Activated CD8-positive, alpha-beta T cell treated with anti-CD3 and anti-CD28 coated beads, Interleukin-2, amount 10 ng/mL, durations not matched to agents 7 days and 5 days (primary cell): ENCODE measurements at places on chromosomes 5 and 9.
A peak's percentile ranks its signal among the peaks of the same experiment; 100 is the strongest.

DNA sequence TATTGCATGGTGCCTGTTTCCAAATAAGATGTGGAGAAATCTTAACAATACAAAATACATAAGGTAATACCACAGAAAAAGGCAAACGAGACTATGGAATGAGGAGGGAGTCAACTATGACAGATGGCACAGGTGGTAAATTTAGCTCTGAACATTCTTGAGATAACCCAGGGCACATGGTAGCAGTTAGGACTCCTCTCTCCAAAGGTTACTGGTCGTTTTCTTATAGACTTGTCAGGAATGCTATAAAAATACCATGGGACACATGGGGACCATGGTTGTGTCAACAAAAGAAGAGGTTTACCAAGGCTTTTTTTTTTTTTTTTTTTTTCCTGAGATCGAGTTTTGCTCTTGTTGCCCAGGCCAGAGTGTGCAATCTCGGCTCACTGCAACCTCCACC, 209.4 kb upstream of the RFX3 start:
- no peak for DNase-seq

GRCh38 chr9:108386859-108387384, 468.9 kb downstream of the ACTL7B start:
- DNase-seq: no peak

- DNase-seq: no peak
These were observed 227.8 kb upstream of the TBCA start for GRCh38 chr5:78003919-78004318.

- DNase-seq: no peak
These were observed 30.1 kb upstream of the RAI14 start for GRCh38 chr5:34626036-34626435.

DNA sequence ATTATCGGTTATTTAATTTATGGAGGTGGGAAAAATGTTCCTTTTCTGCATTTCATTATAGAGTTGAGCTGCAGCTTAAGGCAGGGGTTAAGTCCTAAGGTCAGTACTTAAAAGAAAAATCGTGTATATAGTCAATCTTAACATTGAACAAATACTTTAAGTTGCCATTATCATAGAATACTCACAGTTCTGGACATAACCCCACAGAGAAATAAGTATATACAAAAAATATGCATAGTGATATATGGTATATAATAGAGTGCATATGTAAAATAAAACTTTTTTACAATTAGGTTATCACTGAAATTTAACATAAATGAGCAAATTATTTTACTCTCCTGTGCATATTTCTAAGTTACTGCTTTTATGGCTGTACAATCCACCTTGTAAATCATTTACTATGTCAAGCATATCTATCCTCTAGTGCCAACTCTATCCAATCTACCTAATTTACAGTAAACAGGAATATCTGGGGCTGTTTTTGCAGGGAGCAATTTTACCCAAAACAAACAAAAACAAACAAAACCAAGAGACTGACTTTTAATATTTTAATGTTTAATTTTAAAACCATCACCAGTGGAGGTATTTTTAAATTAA, 28.8 kb downstream of the TTC39B start:
- DNase-seq: no peak

DNA sequence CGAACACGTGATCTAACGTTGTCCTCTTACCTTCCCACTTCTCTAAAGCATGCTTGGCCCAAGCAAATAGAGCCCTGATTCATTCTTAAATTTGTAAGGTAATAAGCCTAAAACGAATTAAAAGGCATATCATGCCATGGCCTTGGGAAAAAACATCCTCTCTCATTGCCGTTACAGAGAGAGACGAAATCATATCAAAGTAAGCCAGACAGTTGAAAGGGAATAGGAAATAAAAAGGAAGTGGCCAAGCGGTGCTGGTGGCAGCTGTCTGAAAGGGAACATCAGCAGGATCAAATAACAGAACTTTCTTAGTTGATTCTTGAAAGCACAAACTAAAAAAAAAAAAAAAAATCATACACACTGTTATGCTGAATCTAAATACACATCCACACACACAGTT, 49.1 kb upstream of the CDH6 start:
- no peak for DNase-seq

DNA sequence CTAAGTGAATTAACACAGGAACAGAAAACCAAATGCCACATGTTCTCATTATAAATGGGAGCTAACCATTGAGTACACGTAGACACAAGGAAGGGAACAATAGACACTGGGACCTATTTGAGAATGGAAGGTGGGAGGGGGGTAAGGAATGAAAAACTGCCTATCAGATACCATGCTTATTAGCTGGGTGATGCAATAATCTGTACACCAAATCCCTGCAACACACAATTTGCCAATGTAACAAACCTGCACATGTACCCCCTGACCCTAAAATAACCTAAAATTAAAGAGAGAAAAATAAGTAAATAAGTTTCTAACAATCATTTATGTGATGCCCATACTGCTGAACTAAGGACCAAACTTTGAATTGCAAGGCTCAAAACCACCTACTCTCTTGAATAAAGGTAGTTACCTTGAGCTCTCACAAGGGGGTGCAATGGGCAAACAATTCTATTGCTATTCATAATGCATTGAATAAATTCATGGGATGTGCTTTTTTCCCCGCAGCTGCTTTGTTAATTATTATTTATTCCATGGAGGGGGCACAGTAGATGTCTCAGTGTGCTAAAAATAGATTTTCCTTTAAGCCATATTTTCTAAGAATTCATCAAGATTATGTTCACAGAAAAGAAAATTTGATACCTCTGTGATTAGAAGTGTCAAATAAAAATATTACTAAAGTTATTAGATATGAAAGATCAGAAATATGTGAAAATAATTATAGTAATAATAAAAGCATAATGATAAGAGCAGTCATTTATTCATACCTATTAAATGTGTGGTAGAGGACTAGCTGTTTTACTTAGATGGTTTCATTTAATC, 76.2 kb upstream of the PTPN3 start:
- DNase-seq: peak; percentile 44

DNA sequence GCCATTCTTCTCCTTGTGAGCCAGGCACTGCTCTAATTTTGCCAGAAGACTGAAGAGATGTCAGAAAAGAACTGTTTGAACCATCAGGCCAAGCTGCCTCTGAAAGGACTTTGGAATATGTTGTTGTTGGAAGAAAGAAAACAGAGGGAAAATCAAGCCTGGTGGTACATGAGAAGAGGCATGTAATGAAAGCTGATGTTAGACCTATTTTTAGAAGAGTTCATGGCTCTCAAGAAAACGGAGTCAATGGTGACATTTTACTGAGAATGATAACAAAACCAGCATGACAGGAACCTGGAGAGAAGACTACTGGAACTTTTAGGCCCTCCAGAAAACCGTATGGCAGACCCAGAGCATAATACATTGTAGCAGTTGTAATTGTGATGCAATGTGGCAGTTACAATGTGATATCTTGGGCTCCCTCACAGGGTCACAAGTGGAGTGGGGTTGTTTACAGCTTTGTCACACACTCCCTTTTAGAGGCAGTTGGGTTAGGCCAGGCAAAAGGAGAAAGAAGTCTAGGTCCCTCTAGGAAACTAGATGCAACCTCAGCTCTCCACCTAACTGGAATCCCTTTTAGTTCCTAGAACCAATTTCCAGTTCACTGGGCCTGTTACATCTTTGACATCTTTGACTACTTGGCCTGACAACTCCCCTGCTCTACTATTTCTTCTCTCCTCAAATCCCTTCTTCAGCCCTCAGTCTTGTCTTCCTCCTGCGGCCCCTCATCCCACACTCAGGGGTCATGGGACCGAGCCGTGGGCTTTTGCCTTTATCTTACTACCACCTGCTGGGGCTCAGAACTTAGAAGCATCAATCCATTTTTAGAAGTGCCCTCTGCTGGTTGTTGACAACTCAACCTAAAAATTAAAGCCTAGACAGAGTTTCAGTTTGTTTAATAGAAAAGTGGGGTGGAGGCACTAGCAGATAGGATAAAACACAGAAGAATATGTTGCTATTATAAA, 61.2 kb upstream of the JAK2 start:
- peak; percentile 50 for DNase-seq

GRCh38 chr9:111106202-111106601, 67.9 kb upstream of the LPAR1 start:
- no peak for DNase-seq

DNA sequence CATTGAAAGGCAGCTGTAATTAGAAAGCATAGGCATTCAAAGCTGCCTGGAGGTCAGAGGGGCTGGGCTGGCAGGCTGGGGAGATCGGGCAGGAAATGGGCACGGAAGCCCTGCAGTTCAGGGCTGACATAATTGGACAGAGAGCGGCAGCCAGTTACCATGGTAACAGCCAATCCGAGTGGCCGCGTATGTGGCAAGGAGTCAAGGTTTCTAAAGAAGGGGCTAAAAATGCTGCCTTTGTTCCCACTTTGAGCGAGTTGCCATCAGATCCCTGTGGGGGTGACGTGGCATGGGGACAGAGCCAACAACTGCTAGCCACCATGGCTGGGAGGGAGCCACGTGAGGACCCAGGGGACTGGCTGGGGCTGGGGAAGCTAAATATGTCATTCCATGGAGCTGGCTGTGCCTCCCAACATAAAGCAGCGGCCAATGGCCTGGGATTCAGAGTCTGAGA, 44.7 kb upstream of the NDFIP1 start:
- peak; percentile 67 for DNase-seq

DNA sequence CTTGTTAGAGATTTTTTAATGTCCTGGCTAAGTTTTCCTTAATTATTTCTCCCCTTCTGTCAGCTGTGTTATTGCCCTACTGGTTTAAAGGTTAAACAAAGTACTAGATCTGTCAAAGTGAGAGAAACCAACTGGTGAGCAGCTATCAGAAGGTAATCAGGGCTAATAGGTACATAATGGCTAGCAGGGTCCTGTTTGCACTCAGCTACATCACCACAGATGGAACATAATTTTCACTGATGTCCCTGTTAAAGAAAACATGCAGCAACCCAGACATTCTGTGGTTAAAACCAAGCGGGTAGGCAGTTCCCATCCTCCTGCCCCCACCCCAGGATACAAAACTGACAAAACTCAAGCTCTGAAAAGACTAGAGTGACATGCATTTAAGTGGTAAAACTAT, 473.9 kb downstream of the NR2F1-AS1 start:
- no peak for DNase-seq

DNA sequence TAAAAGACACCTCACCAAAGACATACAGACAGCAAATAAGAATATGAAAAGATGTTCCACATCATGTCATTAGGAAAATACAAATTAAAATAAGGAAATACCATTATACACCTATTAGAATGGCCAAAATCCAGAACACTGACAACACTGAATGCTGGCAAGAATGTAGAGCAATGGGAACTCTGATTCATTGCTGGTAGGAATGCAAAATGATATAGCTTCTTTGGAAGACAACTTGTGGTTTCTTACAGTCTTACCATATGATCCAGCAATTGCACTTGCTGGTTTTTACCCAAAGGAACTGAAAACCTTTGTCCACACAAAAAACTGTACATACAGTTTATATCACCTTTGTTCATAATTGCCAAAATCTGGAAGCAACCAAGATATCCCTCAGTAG, 6.5 kb downstream of the TMEM161B start:
- DNase-seq: no peak
